ENCODE measurements at places on chromosomes 2 and 18. TPM values are rescaled to one million over a fixed set of nuclear protein-coding genes. Genes with fewer than 3 reads are reported as not detected.

- no peaks in the 10 kb centered on the region for H3K4me1 ChIP-seq
- H3K27me3 ChIP-seq: no peaks in the 10 kb centered on the region
- no peaks in the 10 kb centered on the region for H3K36me3 ChIP-seq
Measured at GRCh38 chr18:10197097-10197496, 257.3 kb upstream of the APCDD1 start.

GRCh38 chr2:236874866-236875481, 210.7 kb upstream of the COPS8 start:
- no peak for DNase-seq
- no peak overlapping the region for H3K4me3 ChIP-seq
- no peak overlapping the region for H3K27ac ChIP-seq
- H3K27me3 ChIP-seq: no peaks in the 10 kb centered on the region
- peaks cover 2% of the 10 kb centered on the region for H3K4me1 ChIP-seq

DNA sequence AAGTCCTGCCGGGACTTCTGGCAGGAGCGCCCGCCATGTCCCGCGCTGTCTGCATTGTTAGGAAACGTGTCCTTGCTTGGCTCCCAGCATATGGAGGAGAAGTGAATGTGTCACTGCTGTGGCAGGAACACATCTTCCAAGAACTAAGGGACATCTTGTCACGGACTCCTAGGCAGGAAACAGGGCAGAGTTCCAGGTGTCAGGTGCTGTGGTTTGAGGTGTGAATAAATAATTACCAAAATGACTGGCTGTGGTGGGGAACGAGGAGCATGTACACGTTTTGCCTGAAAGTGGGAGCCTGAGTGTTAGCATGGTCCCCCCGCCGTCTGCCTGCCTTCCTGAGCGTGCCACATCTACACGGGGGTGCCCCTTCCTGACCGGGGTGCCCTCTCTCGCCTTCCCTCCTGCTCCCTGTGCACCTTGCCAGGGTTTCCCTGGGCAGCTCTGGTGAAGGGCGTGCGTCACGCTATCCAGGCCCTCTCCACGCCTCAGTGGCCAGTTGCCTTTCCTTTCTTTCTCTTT, 237.5 kb downstream of the LDLRAD4 start:
- H3K4me1 ChIP-seq: peaks cover 42% of the 10 kb centered on the region
- no peaks in the 10 kb centered on the region for H3K36me3 ChIP-seq
- no peak overlapping the region for H3K4me3 ChIP-seq
- DNase-seq: no peak

LRP1B gene
- total RNA-seq: not detected

NFATC1 gene
- 107 TPM for total RNA-seq

NPAS2 gene
- total RNA-seq: 9.8 TPM

CDH7 gene
- not detected for total RNA-seq

Measured in CD4-positive, alpha-beta T cell (primary cell).